Dermis microvascular lymphatic vessel endothelial cell (primary cell): ENCODE measurements at places on chromosomes 2 and 18.

GRCh38 chr2:228642861-228643260 lies 461.4 kb upstream of the SPHKAP start:
- no peak for DNase-seq

DNA sequence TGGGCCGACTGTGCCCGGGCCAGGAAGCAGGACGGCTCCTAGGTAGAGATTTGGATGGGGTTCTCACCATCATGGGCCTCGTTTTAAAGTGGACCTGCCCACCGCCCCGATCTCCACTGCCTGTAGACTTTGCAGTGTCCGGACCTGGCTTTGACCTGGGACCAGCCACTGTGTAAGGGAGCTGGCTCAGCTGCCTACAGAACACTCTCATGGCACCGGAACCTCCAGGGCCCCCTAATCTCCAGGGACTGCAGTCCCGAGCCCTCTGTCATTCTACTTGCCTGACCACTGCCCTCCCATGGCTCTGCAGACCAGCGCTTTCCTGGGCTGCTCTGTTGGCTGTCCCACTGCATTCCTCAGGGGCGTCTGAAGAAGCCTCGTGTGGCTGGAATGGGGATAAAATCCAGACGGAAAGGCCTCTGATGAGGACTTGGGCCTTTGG lies 120.8 kb downstream of the GLI2 start:
- no peak for DNase-seq

DNA sequence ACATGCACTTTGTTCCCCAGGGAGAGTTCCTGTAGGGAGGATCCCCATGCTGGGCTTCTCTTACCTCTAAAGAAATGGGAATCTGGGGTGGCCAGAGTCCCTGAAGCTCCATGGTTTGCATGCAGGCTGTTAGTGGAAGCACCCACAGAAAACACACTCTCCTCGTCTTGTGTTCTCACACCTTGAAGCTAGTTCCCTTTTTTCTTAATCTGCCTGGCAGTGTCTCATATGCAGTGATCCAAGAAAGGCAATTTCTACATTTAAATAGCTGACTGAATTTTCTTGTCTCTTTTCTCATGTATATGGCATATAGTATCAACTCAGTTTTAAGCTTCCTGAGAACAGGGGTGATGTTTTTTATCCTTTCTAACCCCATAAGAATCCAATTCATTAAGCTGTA lies 65.0 kb downstream of the LINC00305 start:
- no peak for DNase-seq

DNA sequence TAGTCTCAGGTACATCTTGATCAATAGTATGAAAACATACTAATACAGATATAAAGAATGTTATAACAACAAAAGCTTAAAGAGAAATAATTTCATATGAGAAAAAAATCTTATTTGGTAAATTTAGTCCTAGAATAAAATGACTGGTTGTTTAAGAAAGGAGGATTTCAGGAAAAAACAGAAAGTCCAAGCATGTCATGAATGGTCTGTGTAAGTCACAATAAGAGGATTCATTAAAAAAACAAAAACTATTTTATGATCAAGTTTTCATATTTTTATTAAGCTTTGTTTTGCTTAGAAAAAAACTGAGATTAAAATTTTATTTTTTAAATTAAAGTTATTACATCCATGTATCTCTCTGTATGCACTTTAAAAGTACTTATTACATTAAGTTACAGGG lies 353.9 kb upstream of the SPHKAP start:
- DNase-seq = no peak

GRCh38 chr18:27062802-27063201 lies 122.3 kb downstream of the CHST9 start:
- no peak for DNase-seq

- DNase-seq = no peak
Measured at GRCh38 chr2:69011611-69012157, 1.3 kb upstream of the ANTXR1 start.

DNA sequence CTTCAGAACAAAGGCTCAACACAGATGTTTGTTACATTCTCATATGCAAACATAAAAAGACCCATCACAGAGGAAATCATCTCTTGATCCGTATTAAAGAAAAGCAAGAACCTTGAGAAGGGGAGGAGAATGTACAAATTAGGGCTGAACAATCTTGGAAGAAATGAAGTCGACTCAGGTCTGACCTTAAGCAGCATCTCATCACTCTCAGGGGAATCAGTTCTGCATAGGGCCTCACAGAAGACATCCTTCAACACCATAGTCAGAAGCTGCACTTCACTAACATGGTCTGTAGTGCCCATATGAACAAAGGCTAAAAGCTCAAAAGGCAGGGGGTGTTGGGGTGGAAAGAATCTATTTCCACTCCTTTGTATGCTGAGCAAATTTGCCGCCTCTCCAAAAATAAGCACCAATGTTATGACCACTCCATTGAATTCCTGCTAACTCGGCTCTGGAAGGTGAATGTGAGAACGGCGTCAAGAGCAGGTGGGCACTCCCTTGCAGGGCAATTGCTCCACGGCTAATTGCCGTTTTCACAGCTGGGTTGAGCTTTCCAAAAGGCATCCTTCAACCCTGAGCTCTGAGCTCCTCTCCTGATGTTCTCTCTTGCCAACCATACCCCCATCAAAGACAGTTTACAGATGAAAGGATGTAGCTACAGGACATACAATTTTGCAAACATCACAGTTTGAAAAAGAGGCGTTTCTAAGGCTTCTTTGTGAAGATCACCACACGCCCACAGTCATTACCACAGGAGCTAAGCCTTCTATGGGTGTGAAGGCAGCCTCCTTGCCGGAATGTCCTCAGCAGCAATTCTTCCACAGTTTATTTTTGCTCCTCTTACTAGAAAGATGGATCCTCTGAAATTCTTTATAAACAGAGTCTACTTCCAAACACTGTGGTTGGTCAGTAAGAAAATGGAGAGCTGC lies 10.0 kb downstream of the KLF7 start:
- DNase-seq = no peak

- DNase-seq = no peak
Measured at GRCh38 chr2:210099940-210100339, 71.3 kb downstream of the KANSL1L start.

DNA sequence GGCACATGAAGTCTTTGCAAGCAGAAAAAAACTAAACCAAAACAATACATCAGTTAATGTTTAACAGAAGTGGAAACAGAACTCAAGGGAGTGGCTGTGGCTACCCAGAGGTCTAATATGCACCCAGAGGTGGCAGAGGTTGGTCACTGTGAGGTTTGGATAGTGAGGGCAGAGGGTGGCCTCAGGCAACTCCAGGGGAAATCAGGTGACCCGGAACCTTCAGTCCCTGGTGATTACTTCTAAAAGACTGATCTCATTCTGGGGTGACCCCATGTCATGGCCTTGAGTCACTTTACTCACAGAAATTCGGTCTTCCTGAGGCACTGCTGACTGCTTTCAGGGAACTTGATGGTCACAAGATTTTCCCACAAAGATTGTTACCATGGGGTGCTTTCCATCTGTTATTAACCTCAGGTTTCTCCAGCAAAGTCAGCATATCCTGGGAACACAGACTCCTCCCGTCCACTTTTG lies 99.4 kb downstream of the TMEM17 start:
- no peak for DNase-seq

- no peak for DNase-seq
Measured at GRCh38 chr2:141313972-141314371, 816.8 kb downstream of the LRP1B start.

DNA sequence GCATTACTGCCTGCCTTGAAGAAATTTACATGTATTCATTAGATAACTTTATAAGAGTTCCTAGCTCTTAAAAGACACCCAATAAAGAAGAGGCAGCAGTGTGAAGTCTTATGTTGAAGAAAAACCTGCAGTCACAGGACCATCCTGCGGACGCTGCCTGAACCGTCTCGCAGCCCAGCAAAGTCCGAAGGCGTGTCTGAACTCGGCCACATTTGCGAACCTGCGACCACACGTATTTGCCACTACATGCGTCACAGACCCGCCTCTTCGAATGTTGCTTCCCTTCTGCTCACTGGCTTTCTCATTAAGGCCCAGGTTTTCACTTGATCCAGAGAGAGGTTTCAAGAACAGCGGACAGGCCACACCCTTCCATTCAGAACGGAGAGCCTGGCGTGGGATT lies 41.2 kb downstream of the CNGA3 start:
- no peak for DNase-seq

DNA sequence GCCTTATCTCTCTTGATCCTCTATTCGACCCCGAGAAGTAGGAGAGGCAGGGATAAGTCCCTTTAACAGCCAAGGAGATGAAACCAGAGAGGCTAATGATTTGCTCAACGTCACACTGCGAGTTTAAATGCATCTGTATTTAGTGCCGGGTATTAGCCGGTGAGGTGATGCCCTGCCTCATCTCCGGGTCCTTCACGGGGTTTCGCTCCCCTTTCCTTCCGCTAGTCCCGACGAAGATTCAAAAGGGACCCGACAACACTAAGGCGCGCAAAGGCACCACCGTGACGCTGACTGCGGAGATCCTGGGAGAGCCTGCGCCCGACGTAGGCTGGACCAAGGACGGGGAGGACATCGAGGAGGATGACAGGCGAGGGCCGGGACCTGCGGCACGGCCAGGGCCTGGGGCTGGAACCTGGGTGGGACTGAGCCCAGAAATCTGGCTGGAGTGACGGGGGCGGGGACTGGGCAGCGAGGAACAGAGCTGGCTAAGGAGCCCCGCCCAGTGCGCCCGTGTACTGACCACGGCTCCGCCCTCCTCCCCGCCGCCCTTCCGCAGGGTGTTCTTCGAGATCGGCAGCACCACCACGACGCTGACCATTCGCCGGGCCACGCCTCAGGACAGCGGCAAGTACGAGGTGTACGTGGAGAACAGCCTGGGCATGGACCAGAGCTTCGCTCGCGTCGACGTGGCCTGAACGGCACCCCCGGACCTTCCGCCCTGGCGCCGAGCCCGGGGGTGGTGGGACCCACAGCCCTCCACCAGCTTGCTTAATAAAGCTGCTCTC lies 1.0 kb upstream of the GMPPA start:
- DNase-seq = peak; percentile 80

DNA sequence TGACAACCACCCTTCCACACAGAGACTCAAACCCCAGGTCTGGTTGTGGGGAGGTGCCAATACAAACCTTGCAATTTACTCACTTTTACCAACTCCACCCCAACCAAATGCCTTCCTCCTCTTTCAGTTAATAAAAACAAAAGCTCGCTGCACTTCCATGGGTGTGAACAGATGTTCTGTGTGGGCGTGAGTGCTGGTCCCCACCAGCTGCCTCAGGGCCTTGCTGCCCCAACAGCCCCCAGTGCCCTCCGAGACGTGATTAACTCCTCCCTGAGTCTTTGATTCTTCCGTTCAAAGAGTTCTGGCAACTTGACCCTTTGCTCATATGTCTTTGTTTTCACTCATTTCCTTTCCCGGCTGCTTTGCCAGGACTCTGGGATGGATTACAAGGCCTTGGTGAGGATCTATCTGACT lies 258.9 kb upstream of the CXCR4 start:
- DNase-seq = no peak

- DNase-seq = no peak
Measured at GRCh38 chr2:202574541-202574940, 60.2 kb upstream of the FAM117B start.

DNA sequence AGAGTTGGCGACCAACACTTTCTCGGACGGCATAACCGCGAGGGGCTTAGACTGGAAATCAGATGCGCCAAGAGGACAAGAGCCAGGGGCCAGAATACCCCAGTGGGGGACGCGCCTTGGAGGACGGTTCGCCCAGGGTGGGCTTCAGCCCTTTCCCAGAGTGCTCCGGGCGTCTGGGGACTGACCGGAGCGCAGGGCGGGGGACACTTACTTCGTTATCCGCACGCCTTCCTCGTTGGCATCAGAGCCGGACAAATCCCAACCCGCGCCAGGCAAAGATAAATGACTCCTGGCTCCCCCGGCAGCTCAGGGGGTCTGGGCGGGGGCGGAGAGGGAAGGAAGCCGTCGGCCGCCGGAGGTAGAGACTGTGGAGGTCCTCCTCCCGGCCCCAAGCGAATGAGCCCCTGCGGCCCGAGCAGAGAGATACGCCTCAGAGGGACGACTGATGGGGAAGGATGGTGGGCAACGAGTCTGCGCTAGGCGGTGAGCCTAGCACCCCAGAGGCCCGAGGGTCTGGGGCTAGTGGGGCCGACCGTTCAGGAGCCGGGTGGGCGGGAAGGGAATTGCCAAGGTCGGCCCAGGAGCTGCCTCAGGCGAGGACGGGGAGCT lies 4.7 kb upstream of the SATB2 start:
- no peak for DNase-seq

GRCh38 chr2:218959141-218959731 lies at the start of gene CDK5R2:
TSS of gene CDK5R2 (plus strand) at chr2:218959666. CDS start at chr2:218959821, 155 bp downstream.
- DNase-seq = peak; percentile 73

GRCh38 chr18:75392226-75392578 lies 35.3 kb downstream of the SMIM21 start:
- no peak for DNase-seq

- no peak for DNase-seq
Measured at GRCh38 chr2:182048621-182049020, 63.0 kb downstream of the PPP1R1C start.

DNA sequence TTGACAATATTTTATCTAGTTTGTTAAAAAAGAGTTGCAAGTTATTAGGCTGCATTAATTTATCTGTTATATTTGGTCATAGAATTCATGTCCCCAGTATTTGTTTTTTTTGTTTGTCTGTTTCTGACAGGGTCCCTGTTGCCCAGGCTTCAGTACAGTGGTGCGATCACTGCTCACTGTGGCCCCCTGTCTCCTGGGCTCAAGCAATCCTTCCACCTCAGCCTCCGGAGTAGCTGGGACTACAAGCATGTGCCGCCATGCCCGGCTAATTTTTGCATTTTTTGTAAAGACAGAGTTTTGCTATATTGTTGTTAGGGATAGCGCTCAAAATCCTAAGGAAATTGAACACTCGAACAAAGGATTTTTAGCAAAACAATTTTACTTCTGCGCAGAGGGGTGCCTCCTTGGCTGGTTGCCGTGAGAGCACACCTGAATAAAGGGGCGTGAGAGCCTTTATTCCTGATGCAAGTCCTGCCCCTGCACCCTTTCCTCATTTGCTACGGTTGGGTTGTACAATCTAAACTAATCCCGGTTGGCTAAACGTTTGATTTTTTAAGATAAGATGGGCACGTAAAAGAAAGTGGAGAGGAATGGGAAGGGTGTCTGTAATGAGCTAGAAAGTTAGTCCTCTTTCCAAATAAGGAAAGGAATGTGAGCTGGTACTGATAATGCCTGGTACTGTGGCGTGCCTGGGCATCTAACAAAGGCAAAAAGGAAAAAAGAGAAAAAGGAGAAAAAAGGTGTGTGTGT lies 65.5 kb downstream of the COMMD1 start:
- no peak for DNase-seq

DNA sequence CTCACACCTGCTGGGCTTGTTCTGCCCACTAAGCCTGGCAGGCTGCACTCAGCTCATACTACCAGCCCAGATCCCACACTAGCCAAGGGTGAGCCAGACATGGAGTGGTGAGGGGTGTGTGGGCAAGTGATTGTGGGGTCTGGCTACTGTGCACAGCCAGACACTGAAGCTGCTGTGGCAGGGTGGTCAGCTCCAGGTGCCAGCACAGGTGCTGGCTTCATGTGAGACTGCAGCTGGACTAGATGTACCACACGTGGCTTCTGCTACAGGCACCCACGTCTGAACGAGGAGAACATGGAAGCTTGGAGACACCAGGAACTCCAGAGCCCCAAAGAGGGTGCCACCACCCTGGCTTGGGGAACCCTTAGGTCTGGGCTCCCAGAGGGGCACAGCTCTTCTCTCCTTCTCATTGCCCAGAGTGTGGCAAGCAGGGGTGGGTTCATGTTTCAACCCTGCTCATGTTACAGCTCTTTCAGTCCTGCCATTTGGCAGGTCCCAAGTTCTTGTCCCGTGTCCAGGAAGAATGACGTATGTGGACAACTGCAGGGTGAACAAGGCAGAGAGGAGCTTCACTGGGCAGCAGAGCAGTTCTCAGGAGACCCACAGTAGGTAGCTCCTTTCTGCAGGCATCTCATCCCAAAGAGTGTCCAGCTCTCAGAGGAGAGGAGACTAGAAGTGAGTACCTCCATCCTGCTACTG lies 1624.2 kb upstream of the TMEFF2 start:
- DNase-seq = no peak
